ENCODE measurements at places on chromosomes 7 and 10.

DNA sequence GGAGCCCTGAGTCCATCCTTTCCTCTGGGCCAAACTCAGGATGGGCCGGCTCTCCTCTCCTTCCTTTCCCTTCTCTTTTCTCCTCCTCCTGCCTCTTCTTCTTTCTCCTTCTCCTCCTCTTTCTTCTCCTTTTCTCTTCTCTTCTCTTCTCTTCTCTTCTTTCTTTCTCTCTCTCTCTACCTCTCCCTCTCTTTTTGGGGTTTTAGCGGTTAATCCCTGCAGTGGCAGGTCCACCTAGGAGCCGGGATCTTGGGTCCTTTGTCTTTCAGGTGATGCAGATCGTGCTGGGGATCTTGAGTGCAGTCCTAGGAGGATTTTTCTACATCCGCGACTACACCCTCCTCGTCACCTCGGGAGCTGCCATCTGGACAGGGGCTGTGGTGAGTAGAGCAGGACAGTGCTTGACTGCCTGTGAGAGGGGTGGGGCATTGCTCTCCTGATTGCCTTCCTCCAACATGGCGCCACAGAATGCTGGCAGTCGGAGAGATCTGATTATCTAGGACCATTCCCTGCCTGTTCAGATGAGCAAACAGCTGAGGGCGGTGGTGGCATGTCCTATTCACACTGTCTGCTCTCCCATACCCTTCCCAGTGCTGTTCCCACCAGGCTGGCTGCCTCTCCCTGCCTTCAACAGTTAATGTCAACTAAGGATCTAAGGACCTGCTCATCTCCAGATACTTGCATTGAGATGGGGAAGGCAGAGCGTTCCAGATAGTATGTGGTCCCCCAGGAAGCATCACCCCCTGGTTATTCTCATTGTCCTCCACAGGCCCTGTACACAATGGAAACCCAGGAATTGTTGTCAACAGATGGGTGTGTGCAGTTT is 1.6 kb downstream of the TMEM176A start:
- no peak for DNase-seq

GRCh38 chr7:1850111-1850975 is 180.3 kb downstream of the ELFN1 start:
- no peak for DNase-seq

DNA sequence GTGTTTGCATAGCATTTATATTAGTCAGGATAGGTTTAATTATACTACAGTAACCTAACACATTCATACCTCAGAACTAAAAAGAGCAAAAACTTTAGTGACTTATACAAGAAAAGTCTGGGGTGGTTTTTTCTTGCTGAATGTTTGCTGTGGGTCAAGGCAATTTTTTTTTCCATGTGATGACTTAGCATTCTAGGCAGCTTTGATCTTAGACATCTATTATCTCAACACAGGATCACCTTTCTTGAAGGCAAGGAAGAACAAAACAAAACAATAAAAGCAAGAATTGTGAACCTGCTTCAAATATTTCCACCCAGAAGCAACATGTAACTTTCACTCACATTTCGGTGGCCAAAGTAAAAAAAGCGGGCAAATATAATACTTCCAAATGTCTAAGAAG is 20.7 kb upstream of the CBLL1 start:
- DNase-seq = no peak

DNA sequence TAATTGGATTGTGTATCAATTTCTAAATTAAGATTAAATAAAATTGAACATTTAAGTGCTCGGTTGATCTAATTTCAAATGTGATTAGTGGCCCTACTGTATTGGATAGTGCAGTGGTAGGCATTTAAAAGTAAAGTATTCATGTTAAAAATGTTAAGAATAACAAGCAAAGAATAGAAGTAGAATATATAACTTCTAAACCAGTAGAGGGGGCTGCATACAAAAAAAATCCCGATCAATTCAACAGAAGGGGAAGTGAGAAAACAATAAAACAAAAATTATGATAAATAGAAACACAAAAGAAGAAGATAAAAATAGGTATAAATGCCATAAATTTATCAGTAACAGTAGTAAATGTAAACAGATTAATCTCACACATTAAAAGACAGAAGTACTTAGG is 24.9 kb upstream of the WDFY4 start:
- peak; percentile 8 for DNase-seq

DNA sequence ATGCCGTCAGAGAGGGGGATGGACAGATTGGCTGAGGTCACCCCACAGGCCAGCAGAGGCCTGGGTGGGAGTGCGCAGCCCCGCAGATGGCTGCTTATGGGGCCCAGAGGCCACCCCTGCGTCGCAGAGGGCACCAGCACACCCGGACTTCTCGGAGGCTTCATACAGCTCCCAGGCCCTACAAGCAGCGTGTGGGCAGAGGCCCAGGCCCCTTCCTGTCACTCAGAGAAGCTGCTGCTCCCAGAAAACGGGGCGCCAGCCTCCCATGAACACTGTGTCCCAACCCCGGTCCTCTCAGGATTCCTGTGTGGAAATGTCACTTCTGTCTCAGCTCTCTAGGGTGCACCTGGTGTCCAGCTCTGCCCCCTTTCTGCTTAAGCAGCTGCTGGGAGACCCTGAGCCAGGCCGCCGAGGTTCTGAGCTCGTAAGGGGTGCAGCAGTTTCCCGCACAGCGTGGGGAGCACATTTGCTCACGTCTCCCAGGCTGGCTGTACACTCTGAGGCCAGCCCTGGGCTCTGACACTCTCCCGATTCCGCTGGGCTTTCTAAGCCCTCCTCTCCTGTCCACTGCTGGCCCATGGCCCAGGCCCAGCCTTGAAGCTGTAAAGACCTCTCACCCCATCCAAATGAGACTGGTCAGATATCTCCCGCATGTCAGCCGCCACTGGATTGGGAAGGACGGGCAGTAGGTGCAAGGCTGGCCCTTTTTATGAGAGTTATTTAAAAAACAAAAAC is 6.8 kb downstream of the GPR146 start:
- DNase-seq = no peak

- no peak for DNase-seq
These were observed 87.0 kb downstream of the IPMK start for GRCh38 chr10:58180666-58181065.

- DNase-seq = no peak
These were observed 137.7 kb downstream of the WNT2 start for GRCh38 chr7:117185124-117185523.

GRCh38 chr7:30998180-30998579 is 34.4 kb downstream of the GHRHR start:
- DNase-seq = no peak

- no peak for DNase-seq
These were observed 16.5 kb downstream of the MKI67 start for GRCh38 chr10:128109707-128110106.

- DNase-seq = no peak
These were observed 4.6 kb downstream of the NET1 start for GRCh38 chr10:5416981-5417380.

DNA sequence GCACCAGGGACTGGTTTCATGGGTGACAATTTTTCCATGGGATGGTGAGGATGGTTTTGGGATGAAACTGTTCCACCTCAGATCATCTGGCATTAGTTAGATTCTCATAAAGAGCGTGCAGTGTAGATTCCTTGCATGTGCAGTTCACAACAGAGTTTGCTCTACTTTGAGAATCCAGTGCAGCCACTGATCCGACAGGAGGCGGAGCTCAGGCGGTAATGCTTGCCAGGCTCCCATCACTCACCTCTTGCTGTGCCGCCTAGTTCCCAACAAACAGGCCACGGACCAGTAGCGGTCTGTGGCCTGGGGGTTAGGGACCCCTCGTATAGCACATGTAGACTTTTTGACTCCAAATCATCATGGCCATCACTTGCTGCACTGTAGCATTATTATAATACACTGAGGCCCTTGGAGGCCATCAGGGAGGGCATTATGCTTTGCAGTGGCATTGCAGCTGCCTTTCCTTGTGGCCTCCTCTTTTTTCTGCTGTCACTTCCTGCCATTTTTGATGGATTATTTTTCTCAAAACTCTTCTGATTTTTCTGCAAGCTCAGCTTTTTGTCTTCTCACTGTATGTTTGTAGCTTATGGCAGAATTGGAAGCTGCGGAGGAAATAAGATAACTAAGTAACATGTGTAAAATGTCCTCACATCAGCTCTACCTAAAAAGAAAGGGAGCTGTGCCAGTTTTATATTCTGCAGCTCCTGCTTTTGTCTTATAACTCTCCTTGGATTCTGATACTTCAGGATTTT is 18.5 kb downstream of the CSGALNACT2 start:
- DNase-seq = no peak

GRCh38 chr7:1988533-1988930 is 244.2 kb downstream of the MAD1L1 start:
- no peak for DNase-seq

DNA sequence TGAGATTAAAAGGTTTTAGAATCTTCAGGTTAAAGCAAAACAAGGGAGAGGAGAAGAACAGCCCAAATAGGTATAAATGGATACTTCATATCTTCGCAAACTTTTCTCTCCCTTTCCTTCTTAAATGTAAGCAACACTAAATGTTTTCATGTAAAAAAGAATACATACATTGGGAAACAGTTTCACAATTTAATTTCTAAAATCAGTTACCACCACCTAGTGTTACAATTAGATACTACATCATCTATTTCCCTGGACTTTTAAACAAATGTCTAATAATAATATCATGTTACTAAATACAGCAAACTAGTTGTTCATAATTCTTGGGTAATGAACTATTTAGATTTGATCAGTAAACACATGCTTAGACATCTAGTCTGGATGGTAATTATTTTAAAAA is 35.8 kb downstream of the MINDY3 start:
- DNase-seq = peak; percentile 8

DNA sequence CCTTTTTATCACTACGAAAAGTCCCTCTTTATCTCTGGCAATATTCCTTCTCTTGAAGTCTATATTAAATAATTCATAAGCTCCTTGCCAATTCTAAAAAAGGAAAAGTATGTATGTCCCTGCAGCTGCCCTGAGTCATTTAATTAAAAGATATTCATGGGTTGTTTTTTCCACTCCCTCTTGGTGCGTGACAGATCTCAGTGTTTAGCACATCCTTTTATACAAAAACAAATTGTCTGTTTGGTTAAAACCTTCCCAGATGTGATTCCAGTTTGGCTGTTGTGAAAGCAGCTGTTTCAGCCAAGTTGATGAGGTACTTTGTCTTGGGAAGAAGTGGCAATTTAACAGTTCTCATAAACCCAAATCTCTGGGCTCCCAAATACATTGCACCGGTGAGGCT is 33.8 kb upstream of the PRLHR start:
- no peak for DNase-seq

DNA sequence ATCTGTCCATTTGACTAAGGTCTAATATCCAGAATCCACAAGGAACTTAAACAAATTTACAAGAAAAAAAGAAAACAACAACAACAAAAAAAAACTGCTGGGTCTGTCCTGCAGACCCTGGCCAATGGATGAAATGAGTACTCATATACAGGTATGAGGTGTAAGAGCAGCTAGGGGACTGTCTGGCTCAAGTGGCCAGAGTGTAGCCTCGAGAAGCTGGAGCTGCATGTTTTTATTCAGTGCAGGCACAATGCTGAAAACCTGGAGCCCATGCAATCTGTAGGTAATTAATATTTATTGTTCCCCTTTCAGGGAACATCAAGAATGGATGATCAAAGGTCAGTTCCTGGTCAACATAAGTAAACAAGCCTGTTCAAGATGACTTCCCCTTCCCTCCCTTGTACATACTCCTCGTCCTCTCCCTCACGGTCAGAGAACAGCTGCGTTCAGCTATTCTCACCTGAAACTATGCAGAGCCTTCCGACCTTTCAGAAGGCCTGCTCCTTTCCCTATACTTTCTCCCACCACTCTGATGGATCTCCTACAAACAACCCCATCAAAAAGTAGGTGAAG is 15.5 kb downstream of the CYP2C19 start:
- no peak for DNase-seq

DNA sequence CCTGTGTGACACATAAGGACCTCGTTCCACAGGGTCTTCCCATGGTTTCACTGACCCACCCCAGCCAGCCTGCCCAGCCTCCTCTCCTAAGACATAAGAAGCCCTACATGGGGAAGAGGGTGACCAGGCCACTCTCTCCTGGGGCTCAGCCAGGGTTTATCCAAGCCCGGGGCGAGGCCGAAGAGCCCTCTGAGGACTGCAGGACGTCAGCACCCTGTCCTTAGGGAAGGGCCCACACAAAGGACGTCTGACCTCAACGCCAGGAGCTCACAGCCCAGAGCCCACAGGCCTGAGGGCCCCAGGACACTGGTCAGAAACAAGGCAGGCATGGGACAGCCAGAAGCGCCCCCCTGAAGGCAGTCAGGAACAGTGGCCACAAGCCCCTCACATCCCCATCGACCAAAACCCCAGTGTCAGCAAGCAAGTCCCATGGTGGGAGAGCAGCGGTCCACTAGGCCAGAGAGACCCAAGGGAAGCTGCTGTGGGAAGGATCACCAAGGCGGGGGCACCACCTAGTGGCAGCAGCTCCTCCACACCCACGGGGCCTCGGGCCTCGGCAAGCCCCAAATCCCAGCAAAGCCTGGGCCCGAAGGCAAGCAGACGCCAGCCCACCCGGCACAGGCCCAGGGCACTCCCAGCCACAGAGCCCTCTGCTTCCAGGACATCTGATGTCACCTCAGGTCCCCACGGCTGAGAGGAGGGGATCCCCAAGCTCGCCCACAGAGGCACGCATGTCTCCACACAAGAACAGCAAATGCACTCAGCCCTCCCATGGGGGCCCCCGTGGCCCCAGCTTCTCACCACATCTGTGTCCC is 23.4 kb downstream of the MAD1L1 start:
- DNase-seq = peak; percentile 3

Measured in kidney glomerular epithelial cell (primary cell).